ENCODE measurements at places on chromosomes 2 and 18.

DNA sequence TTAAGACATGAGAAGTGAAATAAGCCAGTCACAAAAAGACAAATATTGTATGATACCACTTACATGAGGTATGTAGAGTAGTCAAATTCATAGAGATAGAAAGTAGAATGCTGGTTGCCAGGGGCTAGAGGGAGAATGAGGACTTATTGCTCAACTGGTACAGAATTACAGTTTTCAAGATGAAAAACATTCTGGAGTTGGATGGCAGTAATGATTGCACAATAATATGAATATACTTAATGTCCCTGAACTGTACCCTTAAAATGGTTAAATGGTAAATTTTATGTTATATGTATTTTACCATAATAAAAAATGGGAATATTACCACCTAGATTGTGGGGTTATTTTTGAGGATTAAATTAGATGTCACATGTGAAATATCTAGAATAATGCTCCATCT lies 341.2 kb downstream of the CLIP4 start:
- DNase-seq: no peak

DNA sequence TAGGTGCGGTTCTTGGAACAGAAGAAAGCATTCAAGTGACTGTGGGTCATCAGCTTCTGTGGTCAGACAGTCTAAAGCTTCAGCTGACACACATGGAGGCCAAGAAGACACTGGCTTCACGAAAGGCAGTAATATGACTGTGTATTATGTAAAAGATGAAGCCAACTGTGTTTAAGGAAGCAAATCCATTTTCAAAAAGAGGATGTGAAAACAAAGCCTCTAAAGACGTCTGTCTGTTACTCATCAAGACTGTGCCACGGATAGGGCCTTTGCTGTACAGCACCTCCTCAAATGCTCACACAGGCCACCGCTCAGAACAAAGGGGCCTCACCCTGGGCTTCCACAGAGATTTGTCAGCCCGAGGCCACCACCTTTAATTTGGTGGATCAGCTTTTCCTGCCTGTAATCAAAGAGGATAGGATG lies 21.1 kb upstream of the TMEM163 start:
- no peak for DNase-seq

GRCh38 chr2:128421286-128421685 lies 102.6 kb upstream of the HS6ST1 start:
- DNase-seq: no peak

DNA sequence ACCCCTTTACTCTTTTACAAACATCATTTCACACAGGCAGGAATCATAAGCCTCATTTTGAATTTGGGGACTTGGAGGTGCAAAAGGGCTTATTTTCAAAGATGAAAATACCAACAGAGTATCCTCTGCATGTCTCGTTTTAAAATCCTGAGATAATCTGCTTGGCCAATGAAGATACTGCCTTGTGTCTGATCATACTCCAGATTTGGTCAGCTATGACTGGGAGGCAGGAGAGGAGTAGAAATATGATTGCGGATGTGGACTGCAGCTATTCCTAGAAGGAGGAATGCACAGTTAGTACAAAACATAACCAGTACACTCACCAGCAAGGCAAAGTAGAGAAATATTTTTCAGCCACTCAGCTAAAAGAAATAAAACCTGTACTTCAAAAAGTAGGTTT lies 342.3 kb downstream of the RPRM start:
- no peak for DNase-seq

GRCh38 chr2:227204452-227204851 lies 40.0 kb downstream of the COL4A3 start:
- DNase-seq: no peak

GRCh38 chr2:241902357-241902991 lies 32.9 kb downstream of the RTP5 start:
- no peak for DNase-seq

GRCh38 chr2:170044751-170045478 lies 133.0 kb upstream of the MYO3B start:
- no peak for DNase-seq

DNA sequence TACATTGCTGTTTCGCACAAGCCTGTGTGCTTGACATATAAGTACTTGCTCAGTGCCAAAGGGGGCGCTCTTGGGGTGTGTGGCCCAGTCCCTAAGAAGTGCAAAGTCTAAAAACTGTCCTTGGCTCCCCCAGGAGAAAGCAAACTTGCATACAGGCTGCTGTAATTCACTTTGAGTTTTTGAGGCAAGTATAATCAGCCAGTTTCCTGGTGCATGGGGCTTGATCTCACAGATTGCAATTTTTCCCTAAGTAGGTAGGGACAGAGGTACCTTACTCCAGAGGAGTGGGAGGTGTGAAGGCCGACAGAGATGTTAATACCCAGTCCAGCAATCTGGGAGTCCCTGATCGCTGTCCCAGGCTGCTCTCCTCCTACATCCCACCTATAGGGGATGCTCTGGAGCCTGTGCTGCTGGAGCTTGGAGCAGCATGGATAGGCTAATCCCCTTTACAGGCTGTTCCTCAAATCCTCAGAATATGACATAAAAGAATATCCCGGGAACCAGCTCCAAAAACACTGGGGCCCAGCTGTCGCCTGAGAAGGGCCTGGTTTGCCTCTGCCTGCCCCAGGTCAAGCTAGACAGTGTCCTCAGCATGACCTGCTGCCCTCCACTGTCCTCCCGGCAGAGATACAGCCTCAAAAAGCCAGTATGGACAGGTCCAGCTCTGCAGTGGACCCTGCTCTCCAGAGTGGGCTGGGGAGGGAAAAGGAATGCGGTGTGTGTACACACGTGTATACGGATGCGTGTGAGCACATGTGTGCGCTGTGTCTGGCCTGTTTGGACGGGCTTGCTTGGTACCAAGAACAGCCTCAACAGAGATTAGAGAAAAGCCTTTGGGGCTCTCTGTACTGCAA lies 136.5 kb upstream of the HAAO start:
- DNase-seq: no peak

GRCh38 chr18:79614211-79614955 lies 65.2 kb upstream of the CTDP1 start:
- DNase-seq: no peak

- DNase-seq: no peak
Observed at GRCh38 chr2:65031341-65032018, 24.7 kb upstream of the CEP68 start.

DNA sequence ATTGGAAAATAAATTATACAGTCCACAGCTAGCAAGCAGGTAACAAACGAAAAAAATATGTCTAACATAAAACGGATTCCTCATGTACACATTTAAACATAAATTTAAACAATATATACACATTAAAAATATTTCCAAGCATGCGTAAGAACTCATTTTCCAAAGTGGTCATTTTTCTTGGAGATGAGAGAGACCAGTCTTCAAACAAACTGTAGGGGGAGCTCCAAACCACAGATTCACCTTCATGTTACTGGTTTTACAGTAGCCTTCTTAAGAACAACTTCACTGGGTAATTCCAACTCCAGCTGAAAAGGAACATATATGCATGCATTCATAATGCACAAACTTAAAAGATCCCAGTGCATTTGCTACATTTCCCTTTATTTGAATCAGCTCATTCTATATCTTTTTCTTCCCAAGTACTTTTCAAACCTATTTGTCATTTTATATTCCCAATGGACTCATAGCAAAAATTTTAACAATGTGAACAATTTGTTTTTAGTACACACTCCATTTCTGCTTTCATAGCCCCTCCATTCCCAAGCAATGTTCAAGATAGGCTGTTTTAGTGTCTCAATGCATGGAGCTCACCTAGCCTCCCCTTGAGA lies 4.7 kb upstream of the STAMBP start:
- no peak for DNase-seq

DNA sequence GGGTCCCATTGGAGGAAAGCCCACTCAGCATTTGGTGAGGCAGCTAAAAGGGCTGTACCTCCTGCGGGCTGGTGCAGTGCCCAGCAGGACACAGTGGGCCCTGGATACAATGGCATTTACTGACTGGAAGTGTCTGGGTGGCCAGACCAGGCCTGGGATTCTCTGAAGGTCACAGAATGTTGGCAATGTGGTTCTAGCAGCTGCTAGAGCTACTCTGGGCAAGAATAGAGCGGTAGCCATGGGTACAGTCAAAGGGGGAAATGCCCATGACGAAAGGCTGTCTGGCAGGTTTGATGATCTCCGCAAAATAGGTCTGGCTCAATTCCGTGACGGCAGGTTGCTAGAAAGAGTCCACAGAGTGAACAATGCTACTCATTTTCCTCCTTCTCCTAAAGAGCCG lies 241.8 kb downstream of the AFF3 start:
- DNase-seq: no peak

- no peak for DNase-seq
Observed at GRCh38 chr2:206343144-206343543, 68.7 kb downstream of the ZDBF2 start.

- no peak for DNase-seq
Observed at GRCh38 chr2:173213181-173213580, 137.5 kb downstream of the MAP3K20 start.

GRCh38 chr18:9521770-9522169 lies 46.5 kb downstream of the RALBP1 start:
- DNase-seq: no peak

DNA sequence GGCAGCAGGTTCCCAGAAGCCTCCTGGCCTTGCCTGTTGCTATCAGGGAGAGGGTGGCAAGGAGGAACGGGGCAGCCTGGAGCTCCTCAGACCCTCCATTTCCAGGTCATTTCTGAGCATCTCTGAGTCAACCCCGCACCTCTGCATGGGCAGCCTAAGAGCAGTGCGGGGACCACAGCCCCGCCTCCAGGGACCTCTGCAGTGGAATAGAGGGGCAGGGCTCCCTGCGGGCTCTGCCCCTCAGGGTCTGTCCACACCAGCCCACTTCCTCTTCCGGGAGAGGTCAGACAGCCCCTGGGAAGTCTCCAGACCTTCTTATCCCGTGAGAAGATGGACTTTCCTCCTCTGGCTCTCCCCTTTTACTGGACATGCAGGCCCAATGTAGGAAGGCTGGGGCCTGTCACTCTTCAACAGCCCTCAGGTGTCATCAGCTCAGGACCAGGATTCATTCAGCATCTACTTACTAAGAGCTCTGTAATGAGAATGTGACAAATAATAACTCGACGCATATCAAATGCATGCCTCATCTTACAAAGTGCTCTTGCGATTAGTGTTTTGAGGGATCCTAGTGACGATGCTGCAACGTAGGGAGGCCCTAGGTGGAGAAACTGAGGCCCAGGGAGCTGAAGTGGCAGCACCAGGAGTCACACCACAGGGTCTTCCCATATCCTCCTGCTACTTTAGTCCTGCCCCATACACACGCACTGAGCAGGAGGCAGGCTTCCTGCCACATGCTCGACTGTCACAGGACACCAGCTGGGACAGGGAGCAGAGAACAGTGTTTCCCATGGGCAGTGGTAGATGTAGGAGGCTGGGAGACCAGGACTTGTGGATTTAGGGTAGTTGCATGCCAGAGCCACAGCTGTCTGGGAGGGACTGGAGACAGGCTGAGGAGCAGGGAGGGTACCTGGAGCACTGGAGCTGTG lies 28.0 kb downstream of the SH2D6 start:
- no peak for DNase-seq

DNA sequence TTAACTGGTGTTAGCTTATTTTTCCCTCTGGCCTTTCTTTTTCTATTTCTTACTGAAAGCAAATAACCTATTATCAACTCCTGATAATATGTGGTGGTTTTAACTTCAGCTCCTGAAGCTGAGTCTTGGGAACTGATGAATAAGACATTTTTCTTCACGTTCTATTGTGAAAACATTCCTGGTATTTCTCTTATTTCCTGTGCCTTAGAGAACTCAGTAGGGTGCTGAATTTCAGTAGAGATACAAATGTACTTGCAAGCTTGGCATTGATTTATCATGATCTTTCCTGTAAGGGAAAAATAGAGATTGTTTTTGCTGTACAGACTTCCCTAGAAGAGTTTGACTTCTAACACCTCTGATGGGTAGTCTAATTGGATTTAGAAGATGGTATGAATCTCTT lies 52.8 kb upstream of the DCC start:
- no peak for DNase-seq

DNA sequence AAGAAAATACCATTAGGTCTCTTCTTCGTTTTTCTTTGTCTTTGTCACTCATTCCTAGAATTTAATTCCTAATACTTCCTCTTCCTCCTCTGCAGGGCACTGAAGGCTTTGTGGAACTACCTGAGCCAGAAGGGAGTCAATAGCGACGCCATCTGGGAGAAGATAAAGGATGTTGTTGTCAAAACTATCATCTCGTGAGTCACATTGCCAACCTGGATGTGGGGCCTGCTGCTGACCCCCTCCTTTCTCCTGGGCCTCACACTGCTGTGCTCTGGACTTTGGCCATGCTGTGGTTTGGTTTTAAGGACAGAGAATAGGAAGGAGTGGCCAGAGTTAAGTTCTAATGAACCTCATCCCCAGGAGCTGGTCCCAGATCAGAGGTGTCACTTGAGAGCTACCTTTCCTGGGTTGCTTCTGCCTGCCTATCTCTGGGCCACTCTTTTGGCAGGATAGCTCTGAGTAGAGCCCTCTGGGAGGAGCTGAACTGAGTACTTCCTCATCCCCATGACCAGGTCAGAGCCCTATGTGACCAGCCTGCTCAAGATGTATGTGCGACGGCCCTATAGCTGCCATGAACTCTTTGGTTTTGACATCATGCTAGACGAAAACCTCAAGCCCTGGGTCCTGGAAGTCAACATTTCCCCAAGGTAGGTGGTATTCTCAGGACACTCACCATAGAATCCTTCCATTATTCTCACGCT lies 33.1 kb upstream of the CYP27A1 start:
- no peak for DNase-seq

- no peak for DNase-seq
Observed at GRCh38 chr2:135245071-135245470, 193.0 kb downstream of the RAB3GAP1 start.

DNA sequence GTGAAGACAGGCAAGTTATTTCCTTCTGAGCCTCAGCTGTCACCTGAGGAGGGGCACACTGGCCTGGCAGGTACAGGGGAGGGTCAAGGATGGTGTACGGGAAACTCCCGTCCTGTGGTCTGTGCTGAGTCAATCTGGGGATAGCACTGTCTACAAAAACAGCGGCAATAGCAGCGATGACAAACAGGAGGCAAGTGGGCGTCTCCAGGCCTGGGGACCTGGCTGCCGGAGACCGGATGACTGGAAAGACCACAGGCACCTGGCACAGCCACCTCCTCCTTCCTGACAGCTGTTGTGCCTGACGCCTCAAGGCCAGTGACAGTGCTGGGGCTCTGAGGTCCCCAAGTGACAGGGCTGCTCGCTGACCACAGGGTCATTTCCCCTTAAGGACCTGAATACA lies 202.1 kb upstream of the HS6ST1 start:
- DNase-seq: no peak

Measured in stimulated activated CD8-positive, alpha-beta memory T cell treated with anti-CD3 and anti-CD28 coated beads, Interleukin-7, amount 100 ng/mL, for 1 hour (primary cell).